A549 (cell line): ENCODE measurements at places on chromosomes 5 and 9.

- no peak for DNase-seq
Observed at GRCh38 chr9:107229241-107229741, 53.8 kb upstream of the RAD23B start.

DNA sequence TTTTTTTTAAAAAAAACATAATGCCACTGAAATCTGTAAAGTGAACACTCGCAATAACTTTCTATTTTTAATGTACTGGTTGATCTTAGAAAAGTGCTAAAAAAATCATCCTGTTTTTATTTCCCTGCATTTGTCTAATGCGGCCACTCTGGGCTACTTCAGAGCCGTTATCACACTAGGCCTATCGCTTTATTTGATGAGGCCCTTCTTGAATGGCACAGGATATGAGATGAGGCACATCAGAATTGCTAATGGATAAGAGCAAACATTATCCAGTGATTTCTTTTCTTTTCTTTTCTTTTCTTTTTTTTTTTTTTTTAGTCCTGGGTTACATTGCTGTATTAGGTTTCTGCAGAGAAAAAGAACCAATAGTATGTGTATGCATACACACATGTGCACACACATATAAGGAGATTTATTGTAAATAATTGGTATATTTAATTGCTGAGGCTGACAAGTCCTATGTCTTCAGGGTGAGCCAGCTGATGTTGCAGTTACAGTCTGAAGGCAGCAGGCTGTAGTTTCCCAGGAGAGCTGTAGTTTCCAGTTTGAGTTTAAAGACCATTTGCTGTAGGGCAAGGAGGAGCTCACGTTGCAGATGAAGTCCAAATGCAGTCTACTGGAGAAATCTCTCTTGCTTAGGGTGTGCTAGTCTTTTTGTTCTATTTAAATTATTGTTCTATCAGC is 391.7 kb downstream of the MED10 start:
- DNase-seq = no peak

DNA sequence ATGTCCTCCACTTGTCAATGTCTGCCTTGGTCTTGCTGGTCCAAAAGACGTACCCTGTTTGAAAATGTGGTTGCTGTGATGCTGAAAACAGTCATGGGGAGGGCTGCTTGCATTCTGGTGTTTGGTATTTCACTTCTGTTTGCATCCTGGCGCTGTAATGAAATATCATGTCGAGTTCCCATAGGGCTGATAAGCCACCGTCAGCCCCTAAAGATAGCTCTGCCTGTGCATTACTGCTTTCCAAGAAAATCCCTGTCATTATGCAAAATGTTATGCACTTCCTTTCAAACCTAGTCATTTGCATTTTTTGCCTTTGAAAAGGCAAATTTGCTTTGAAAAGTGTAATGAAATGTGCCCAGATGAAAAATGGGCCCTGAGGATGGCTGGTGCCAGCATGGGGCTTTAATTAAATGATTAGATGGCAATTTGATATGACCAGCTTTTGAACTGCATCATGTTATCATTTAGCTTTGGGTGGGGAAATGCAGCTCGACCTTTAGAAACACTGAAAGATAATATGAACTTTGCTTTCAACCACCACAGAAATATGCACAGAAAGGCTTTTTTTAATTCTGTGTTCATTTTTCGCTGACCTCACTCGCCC is 374.4 kb upstream of the SGCD start:
- no peak for DNase-seq

DNA sequence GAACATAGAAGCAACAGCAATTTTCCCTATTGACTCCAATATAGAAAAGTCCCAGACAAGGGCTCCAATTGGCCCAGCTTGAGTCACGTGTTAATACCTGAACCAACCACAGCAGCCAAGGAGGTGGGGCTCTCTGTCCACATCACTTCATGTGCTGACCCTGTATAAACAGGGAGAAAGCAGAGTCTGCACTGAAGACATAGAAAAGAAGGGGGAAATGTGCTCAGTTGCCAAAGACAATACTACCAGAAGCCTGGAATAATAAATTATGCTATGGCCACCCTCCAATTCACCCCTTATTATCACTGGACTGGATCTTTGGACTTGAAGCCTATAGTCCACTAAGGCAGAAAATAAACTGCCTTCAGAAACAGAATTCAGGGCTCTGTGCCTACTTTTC is 275.4 kb downstream of the EPB41L4A start:
- no peak for DNase-seq

GRCh38 chr5:9726931-9727330 is 96.8 kb upstream of the TAS2R1 start:
- no peak for DNase-seq

- DNase-seq = no peak
Observed at GRCh38 chr9:89723469-89724100, 118.8 kb downstream of the GADD45G start.

- no peak for DNase-seq
Observed at GRCh38 chr9:131038256-131039128, 29.5 kb downstream of the LAMC3 start.

DNA sequence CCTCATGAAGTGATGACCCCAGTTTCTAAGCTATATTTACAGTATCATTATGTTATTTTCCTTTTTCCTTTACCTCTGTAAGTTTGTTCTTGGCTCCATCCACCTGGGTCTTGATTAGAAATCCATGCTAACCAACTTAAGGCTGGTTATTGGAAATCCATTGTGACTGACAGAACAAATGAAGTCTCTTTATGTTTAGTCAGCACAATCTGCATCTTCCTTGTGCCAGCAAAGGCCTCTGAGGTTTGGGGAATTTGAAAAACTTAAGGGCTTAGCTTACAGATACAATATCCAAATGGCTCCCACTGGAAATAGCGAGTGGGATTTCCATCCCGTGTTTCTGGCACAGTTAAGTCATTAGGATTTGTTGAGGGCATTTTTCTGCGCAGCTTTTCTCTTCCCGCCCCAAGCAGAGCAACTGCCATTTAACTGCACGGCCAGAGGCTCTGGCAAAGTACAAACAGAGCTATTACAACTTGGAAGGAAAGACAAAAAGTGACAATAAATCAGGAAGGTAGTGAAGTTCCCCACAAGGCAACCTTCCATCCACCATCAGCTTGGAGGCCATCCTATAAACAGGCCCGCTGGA is 64.2 kb downstream of the DCP2 start:
- DNase-seq = no peak

DNA sequence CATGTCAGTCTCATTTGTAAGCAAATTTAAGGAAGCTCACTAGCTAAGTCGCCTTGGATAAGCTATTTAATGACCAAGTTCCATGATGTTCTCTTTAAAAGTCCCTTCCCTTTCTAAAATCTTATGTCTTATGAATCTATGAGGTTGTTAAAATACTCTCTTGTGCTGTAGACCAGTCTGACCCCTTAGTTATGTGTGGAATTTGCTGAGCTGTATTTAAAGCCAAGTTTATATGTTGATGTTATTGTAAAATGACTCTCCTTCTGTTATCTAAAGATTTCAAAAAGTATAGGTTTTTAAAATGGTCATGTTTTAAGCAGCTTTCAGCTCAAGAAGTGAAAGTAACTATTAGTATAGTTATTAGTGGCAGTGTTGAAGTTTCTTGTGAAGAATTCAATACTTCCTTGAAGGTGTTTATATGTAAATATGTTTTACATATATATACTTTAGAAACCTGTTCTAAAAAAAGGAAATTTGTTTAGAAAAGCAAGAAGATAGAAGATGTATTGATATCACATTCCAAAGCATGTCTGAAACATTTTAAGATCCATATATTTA is 92.2 kb downstream of the CDC42SE2 start:
- DNase-seq = no peak

DNA sequence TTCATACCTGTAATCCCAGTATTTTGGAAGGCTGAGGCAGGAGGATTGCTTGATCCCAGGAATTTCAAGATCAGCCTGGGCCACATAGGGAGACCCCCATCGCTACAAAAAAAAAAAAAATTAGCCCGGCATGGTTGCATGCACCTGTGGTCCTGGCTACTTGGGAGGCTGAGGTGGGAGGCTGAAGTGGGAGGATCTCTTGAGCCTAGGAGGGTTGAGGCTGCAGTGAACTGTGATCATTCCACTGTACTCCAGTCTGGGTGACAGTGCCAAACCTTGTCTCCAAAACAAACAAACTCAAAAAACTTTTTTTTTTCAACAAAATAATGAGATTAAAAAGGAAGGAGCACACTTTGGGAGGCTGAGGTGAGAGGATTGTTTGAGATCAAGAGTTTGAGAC is 14.2 kb downstream of the KIAA1958 start:
- DNase-seq = no peak

DNA sequence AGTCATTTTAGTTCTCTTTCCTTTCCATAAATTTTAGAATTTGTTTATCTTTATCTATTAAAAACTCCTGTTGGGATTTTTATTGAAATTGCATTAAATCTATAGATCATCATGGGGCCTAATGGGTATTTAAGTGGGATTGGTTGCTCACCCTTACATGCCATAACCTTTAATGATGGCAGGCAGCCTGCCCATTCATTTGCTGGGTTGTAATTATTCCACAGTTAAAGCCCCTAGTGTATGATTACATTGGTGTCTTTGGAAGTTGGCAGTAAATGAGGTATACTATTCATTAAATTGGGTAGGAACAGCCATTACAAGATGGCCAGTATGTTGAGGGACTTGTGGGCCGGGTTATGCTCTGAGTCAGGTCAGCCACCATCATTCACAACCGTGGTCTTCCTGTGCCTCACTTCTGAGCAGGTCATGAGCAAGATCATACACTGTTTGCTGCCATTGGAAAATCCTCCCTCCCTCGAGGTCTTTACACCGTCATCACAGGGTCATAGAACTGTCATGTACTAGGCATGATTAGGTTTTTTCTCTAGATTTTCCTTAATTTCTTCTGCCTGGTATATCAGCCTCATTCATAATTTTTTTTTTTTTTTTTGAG is 59.5 kb downstream of the CYSTM1 start:
- no peak for DNase-seq

GRCh38 chr9:100019541-100019940 is 79.3 kb downstream of the ERP44 start:
- DNase-seq = no peak

- no peak for DNase-seq
Observed at GRCh38 chr5:93062548-93062947, 518.5 kb downstream of the NR2F1-AS1 start.

GRCh38 chr5:129687941-129688340 is 60.0 kb upstream of the MINAR2 start:
- no peak for DNase-seq

DNA sequence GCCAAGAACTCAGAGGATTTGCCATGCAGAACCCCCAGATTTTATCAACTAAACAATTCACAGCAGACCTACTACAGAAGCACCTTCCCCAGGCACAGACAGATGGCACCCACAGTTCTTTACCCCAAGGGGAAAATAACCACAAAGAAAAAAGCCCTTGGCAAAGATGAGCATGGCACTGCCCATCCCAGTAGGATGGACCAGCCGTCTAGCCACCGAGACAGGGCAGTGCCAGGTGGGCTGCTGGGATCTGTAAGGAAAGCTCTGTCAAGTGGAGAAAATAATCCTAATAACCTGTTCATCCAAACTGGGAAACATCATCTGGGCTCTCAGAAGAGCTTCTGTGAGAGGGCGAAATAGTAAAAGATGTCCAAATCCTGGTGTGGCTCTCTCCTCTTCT is 130.0 kb downstream of the COL23A1 start:
- DNase-seq = no peak

DNA sequence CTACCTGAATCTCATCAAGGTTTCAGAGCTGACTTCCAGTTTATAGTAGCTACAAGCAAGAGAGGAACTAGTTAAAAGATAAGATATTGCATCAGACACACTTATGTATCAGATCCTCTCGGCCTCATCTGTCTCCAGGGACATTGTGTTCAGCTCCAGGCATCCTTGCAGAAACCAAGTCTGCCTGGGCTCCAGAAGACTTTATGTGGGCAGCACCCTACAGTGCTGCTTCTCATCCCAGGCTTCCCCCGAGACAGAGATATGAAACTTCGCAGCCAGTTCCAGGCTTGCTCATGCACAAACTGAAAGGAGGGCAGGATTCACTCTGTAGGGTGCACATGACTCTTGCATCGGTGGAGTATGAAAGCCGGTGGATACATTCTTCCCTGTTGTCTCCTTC is 33.9 kb upstream of the FOXB2 start:
- DNase-seq = no peak

- DNase-seq = no peak
Observed at GRCh38 chr9:5459289-5459829, 9.0 kb downstream of the CD274 start.
